ENCODE measurements at places on chromosomes 3 and 15.

DNA sequence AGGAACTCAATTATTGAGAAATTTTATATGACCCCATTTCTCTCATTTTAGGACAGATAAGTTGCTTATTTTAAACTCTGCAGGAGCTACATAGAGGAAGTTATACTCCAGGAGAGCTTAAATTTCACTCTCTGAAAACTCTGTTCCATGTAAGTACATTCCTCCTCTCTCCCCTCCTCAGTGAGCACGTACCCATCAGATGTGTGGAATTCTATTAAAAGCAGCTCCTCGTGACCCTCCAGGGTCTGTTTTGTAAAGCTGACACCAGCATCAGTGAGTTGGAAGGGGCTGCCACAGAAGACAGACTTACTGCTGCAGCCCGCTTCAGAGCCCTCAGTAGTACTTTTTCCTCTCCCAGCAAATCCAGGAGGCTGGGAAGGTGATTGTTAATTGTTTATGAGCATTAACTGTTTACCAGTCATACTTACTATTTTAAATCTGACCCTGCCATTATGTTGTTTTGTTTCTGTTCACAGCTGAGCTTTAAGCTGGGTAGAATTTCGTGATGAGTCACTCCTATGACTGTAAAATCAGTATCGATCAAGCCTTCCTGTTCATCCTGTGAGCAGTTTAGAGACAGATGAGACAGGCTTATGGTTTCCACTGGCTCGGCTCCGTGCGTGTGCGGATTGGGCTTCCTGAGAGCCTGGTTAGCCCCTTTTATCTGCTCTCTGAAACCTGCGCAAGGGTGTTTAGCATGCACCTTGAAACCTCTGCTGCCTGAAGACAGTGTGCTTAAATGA, 20.4 kb downstream of the IGF1R start:
- peak; percentile 65 for DNase-seq

GRCh38 chr15:95291898-95292472, 1038.5 kb upstream of the NR2F2 start:
- no peak for DNase-seq

GRCh38 chr15:66654739-66655375, 47.2 kb upstream of the SMAD6 start:
- DNase-seq = peak; percentile 61

GRCh38 chr3:16467393-16467792, 46.1 kb downstream of the RFTN1 start:
- peak; percentile 62 for DNase-seq

Data from activated CD8-positive, alpha-beta memory T cell treated with anti-CD3 and anti-CD28 coated beads, Interleukin-2, amount 50 U/mL, for 48 hours (primary cell).